DMS153 (cell line): ENCODE measurements at places on chromosomes 4 and X.

- no peak for DNase-seq
Measured at GRCh38 chr4:79917246-79917645, 155.8 kb downstream of the ANTXR2 start.

DNA sequence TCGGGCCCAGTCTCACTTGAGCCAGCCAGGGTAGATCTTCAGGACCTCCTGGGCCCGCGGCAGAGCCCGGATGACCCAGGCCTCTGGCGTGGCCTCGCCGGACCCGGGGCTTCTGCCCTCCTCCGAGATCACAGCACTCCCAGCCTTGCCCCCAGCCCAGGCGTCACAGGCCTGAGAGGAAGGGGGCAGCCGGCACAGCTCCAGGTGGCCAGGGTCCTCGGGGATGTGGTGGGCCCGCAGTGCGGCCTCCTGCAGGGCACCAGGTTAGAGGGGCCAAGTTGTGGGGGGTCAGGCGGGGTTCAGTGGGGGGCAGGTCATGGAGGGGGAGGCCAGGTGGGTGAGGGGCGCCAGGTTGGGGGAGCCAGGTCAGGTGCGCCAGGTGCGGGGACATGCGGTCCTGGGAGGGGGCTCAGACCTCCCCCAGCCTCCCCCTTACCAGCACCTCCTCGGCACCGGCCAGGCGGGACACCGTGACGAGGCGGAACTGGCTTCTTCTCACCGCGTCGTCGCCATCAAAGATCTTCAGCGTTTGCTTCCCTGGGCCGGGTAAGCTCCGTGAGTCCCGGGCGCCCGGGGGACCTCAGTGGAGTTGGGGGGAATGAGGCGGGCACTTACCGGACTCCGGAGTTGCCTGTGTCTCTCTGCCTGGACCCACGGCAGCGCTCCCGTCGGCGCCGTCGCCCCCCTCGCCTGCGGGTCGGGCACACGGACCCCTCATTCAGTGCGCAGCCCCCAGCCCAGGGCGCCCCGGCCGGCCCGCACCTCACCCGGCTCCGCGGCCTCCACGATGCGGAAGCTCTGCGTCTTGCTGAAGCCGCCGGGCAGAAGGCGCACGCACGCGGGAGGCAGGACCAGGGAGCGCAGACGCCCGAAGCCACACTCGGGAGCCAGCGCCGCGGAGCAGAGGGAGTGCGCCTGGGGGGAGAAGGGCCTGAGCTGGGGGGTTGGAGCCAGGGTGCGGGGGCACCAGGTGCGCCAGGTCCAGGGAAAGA, 6.0 kb downstream of the DGKQ start:
- no peak for DNase-seq

DNA sequence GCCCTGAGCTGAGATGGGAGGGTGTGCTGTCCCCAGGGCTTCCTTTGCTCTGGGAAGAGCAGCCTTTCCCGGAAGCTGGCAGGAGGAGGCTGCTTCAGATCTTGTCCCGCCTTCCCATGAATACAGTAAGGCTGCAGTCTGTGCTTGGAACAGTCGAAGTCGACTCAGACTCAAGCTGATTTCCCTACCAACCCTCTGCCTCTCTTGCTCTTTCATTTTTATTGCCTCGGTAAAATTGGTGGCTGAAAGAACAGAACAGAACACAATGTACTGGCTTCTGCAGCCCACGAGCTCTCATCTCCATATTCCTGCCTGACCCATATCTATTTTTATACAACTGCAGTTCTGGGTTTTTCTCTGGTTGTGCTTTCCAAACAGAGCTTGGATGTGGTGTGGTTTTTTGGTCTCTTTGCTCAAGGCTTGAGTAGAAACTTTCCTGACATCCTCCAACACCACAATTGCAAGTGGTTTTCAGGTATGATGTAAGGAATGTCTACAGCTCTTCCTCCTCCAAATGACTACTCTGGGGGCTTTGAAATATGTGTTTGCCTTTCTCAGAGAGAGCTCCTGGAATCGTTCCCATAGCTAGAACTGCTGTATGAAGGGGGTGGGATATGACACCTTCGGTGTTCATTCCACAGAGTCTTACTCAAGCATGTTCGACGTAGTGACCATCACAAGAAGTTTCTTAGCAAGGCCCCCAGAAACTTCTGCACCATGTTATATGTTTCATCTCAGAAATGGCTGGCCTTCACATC, 61.3 kb downstream of the ENPP6 start:
- DNase-seq = no peak

GRCh38 chr4:526971-527460, 28.0 kb downstream of the PIGG start:
- no peak for DNase-seq

DNA sequence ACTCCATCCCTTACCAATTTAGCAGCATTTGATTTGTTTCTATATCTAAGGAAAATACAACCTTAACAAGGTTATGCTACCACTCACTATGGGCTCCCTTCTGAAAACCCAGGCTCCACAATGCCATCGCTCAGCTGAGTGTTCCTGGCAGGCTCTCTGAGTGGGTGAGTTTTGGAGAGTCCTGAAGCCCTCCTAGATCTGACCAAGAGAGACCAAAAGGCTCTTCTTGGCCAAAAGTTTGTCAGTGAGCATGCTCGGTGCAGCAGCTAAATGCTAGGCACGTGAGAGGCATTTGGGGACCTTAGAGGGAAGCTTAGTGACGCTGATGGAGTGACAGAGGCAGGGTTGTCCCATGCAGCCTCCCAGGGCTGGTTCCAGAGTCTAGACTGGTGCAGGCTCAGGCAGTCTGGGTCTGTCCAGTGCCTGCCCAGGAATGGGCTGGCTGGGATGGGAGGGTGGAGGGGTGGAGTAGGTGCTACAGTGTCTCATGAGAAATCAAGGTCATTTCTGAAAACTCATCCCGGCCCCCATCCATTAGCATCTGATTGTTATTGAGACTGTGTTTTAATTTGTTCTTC, 346.8 kb downstream of the NR3C2 start:
- DNase-seq = no peak

DNA sequence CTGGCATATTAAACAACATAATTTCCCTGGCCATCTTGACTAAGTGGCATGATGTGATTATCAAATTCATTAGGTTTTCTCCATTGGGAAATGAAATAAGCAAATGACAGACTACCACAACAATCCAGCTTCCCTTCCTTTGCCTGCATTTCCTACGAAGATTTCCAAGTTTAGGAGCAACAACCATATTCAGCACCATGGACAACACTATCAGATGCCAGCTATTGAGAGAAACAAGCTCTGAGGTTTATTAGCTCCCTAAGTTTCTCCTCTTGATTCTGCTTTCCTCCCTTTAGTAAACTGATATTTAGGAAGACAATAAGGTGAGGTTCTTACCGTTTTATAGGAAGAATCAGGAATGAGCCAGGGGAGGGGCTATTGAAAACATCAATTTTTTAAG, 36.2 kb downstream of the DCX start:
- DNase-seq = no peak

GRCh38 chr4:20364969-20365368, 113.3 kb downstream of the SLIT2 start:
- DNase-seq = no peak

GRCh38 chr4:83217721-83218522, 66.7 kb downstream of the COQ2 start:
- peak; percentile 64 for DNase-seq

DNA sequence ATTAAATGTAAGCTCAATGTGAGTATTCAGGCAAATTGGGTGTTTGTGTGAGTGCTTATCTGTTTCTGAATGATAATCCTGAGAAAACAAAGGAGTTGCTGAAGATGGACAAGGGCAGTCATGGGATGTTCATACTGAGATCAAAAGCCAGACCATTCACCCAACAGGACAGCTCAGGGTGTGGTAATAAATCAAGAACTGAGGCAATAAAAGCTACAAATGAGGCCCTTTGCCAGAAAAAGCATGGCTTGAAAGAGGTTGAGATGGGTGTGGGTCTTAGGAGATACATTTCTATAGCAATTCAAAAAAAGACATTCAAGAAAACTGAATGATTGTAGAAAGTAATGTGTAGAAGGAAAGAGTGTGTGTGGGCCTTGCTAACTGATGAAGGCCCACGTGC, 425.8 kb upstream of the BOD1L1 start:
- DNase-seq = no peak

DNA sequence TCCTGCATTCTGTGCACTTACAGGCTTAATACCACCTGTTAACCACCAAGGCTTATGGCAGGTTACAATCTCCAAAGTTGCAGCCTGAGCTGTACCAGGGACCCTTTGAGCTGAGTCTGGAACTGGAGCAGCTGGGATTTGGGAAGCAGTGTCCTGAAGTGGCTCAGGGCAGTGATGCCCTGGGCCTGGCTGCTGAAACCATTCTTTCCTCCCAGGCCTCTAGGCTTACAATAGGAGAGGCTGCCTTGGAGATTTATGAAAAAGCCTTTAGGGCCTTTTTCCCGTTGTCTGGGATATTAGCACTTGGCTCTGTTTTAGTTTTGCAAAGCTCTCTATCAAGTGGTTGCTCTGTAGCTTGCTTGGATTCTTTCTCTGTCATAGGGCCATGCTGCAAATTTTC, 154.3 kb upstream of the CASK start:
- no peak for DNase-seq

DNA sequence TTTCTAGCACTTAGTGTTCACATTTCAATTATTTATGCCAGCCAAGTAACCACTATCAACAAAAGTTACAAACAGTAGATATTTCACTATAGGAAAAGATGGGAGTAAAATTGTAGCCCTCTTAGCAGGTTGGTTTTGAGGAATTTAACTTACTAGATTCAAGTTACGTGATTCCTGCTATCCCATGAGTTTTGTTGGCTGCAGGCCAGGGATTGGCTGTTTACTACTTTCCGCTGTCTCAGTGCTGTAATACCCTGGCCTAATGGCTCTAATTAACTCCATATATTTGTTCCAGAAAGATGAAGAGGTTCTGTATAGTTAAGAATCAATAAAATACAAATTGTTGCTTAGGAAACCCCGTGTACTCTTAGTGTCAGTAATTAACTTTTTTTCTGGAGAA, 55.5 kb upstream of the MAGED1 start:
- no peak for DNase-seq

GRCh38 chr4:52904421-52904820, 42.3 kb downstream of the RASL11B start:
- no peak for DNase-seq

GRCh38 chrX:132331000-132331399, 111.8 kb upstream of the RAP2C start:
- DNase-seq = no peak

GRCh38 chr4:43423276-43423675, 530.8 kb downstream of the GRXCR1 start:
- no peak for DNase-seq

- DNase-seq = peak; percentile 16
Measured at GRCh38 chr4:73704314-73705055, 35.9 kb upstream of the CXCL8 start.
